ENCODE measurements at places on chromosomes 2 and 18.

DNA sequence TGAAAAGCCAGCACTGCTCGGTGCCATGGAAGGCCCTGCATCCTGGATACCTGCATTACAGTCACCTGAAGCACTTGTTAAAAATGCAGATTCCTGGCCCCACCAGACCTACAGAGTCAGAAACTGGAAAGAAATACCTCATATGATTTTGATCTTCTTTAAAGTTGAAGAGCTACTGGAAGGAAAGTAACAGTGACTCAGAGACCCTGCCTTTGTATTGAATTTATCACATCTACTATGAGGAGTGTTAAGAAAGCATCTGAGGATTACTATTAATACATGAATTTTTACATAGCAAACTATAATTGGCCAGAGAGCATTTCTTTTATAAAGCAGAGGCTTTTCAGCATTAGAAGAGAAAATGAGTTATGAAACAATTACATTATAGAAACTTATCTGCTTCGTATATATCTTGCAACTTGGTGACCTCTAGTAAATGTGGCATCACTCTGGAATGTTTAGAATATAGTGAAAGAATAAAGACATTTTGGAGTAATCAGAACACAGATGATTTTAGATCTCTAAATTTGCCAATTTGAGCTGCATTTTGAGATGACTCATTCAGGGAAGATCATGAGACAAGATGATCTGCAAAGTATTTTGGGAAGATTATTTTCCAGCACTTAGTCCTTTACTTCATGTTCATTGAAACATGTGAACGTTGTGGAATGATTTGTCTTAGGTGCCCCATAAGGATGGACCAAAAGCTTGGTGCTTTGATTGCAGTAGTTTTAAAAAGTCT lies 12.2 kb downstream of the PTPRM start:
- DNase-seq = no peak
- H3K27me3 ChIP-seq = no peaks in the 10 kb centered on the region
- H3K27ac ChIP-seq = no peak overlapping the region
- no peaks in the 10 kb centered on the region for H3K4me1 ChIP-seq
- H3K4me3 ChIP-seq = no peak overlapping the region

DNA sequence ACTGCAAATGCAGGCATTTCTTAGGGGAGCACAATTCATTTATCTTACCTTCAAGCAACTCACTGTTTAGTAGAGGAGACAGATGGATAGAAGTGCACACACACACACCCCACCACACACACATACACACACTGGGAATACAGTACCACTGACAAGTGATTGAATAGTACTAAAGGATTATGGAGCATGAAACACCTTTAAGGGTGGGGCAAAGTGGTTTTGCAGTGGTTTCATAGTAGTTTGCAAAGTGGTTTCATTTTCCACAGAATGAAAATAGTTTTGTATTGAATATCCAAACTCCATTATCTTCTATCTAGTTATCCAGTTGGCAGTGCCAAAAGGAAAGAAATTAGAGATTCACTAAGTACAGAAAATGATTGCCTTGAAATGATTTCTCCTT lies 18.9 kb downstream of the KIF5C start:
- H3K4me1 ChIP-seq = peaks cover 5% of the 10 kb centered on the region
- DNase-seq = no peak
- H3K27me3 ChIP-seq = peaks cover 19% of the 10 kb centered on the region

- peak; percentile 19 for DNase-seq
- no peaks in the 10 kb centered on the region for H3K27me3 ChIP-seq
- peaks cover 57% of the 10 kb centered on the region for H3K4me1 ChIP-seq
- no peak overlapping the region for H3K4me3 ChIP-seq
Observed at GRCh38 chr2:148674063-148675020, 29.8 kb downstream of the EPC2 start.

DNA sequence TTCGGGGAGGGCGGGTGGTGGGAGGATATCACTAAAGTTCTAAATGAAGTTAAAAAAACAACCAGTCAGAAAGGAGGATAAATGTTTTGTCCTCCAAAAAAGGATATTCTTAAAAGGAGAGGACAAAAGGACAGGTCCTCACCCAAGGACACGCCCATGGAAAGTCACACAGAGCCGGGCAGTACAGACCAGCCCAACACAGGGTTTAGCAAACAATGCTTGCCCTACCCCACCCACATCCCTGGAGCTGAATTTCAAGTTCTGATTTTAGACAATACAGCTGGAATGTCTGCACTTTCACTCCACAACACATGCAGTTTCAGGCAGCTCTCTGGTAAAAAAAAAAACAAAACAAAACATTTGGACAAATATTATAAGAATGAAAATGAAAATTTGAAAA lies 67.9 kb downstream of the SLC9A4 start:
- H3K4me1 ChIP-seq = no peaks in the 10 kb centered on the region
- no peaks in the 10 kb centered on the region for H3K36me3 ChIP-seq
- no peak overlapping the region for H3K4me3 ChIP-seq
- H3K27ac ChIP-seq = no peak overlapping the region

- H3K27ac ChIP-seq = no peak overlapping the region
- H3K4me3 ChIP-seq = no peak overlapping the region
- no peak for DNase-seq
- H3K27me3 ChIP-seq = no peaks in the 10 kb centered on the region
- no peaks in the 10 kb centered on the region for H3K36me3 ChIP-seq
Observed at GRCh38 chr2:211437396-211437795, 881.0 kb downstream of the CPS1 start.

- no peak overlapping the region for H3K4me3 ChIP-seq
- H3K4me1 ChIP-seq = no peaks in the 10 kb centered on the region
- no peaks in the 10 kb centered on the region for H3K36me3 ChIP-seq
- DNase-seq = no peak
- H3K27ac ChIP-seq = no peak overlapping the region
Observed at GRCh38 chr2:215712871-215713790, 277.3 kb upstream of the FN1 start.

DNA sequence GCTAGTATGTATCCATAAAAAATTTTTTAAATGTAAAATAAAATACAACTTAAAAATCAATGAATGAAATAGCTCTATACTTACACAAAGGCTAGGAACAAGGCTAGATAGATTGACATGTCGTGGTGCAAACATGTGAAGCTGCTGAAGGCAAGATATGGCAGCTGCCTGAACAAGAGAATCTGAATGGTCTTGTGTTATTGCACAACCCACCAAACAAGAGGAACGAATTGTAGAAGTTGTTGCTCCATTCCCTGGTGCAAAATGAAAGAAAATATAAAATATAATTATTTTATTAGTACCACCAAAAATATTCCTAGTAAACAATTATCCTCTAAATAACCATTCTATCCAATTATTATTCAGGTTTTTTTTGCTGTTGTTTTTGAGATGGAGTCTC lies 46.4 kb downstream of the HEATR5B start:
- no peak overlapping the region for H3K27ac ChIP-seq
- DNase-seq = no peak
- H3K4me3 ChIP-seq = no peak overlapping the region
- H3K27me3 ChIP-seq = no peaks in the 10 kb centered on the region

DNA sequence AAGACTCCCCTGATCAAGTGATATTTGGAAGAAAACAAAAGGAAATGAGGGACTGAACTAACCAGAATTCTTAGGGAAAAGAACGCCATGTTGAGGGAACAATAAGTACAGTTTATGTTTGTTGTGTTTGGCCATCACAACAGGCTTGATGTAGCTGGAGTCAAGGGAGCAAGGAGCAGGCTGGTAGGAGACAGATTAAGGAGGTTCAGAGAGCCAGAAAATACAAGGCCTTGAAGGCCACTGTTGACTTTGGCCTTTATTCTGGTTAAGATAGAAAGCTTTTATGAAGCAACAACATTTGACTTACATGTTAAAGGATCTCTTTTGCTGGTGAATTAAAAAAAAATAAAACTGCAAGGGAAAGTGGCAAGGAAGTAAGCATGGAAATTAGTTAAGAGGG lies 754.1 kb upstream of the SLC8A1 start:
- H3K4me3 ChIP-seq = no peak overlapping the region
- no peak overlapping the region for H3K27ac ChIP-seq
- no peaks in the 10 kb centered on the region for H3K27me3 ChIP-seq
- DNase-seq = no peak

DNA sequence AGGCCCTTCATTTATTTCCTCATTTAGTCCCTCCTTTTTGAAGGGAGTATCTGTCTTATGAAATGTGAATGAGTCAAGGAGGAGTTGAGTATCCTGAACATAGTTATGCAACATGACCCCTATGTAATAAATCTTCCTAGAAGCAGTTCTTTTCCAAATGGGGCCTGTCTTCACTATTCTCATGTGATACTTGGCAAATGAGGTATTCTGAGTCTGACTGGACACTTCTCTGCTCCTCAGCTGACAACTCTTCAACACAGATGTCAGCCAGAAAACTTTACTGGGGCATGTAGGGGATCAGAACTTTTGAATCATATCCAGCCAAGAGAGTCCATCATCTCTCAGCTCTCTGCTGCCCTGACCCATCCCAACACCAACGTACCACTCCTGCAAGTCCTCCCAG lies 291.6 kb downstream of the ZNF385B start:
- H3K36me3 ChIP-seq = no peaks in the 10 kb centered on the region
- no peak overlapping the region for H3K4me3 ChIP-seq
- H3K27me3 ChIP-seq = peaks cover 3% of the 10 kb centered on the region
- no peak for DNase-seq
- no peaks in the 10 kb centered on the region for H3K4me1 ChIP-seq
- H3K27ac ChIP-seq = no peak overlapping the region

DNA sequence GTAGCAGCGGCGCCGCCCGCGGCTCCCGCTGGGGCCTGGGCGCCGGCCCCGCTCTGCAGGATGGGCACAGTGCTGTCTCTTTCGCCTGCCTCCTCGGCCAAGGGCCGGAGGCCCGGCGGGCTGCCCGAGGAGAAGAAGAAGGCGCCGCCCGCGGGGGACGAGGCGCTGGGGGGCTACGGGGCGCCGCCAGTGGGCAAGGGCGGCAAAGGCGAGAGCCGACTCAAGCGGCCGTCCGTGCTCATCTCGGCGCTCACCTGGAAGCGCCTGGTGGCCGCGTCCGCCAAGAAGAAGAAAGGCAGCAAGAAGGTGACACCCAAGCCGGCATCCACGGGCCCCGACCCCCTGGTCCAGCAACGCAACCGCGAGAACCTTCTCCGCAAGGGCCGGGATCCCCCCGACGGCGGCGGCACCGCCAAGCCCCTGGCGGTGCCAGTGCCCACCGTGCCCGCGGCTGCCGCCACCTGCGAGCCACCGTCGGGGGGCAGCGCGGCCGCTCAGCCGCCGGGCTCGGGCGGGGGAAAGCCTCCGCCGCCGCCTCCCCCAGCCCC lies 369 bp downstream of the CDK5R2 start:
- DNase-seq = no peak
- H3K4me1 ChIP-seq = peaks cover 11% of the 10 kb centered on the region
- peaks cover 74% of the 10 kb centered on the region for H3K27me3 ChIP-seq
- H3K27ac ChIP-seq = no peak overlapping the region

DNA sequence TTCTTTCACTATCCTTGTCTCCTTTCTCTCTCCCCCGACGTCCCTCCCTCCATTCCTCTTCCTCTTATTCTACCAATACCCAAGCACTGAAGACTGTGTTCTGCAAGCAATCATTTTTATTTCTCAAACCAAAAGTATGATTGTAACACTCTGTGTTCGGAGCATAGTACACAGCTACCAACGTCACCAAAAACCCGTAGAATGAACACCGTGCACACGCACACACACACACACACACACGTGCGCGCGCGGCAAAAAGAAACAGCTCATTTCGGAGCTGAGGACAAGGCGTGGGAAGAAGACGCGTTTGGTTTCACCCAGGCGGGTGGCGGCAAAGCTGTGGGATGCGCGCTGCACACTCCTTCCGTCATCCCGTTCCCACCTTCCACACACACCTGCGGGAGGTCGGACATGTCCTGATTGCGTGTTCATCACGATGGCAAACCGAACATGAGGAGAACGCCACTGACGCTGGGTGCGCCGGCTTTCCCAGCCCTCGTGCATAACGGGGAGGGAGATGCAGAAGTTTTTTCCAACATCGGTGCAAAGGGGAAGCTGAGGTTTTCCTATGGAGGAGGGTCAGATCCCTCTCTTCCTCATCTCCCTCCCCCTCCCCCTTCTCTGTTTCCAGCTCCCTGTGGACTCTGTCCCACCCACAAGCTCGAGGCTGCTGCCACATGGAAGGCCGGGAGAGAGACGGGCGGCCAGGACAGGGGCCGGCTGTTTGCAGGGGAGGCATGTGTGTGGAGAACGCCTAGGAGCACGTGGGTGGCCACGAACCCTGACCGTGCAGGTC lies 20.4 kb downstream of the MBP start:
- H3K36me3 ChIP-seq = peaks cover 38% of the 10 kb centered on the region
- no peak for DNase-seq
- H3K4me1 ChIP-seq = peaks cover 86% of the 10 kb centered on the region

DNA sequence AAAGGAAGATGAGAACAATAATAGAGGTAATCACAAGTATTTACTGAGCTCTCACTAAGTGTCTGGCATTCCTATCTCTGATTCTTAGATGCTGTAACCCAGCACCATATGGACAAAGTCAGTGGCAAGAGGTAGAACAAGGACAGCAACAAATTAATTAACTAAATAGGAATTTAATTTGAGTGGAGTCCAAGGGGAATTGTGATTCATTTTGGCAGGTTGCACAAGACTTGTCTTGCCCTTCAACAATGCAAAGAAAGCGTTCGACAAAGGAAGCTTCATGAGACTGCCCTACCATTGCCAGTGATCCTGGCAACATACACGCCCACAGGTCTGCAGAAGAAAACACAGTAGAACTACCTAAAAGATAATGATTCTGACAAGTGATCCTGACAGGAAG lies 221.6 kb downstream of the RBM43 start:
- H3K36me3 ChIP-seq = no peaks in the 10 kb centered on the region
- no peak overlapping the region for H3K4me3 ChIP-seq
- peaks cover 4% of the 10 kb centered on the region for H3K27me3 ChIP-seq
- no peak for DNase-seq
- no peaks in the 10 kb centered on the region for H3K4me1 ChIP-seq
- no peak overlapping the region for H3K27ac ChIP-seq

- no peak overlapping the region for H3K4me3 ChIP-seq
- no peaks in the 10 kb centered on the region for H3K4me1 ChIP-seq
- H3K27me3 ChIP-seq = no peaks in the 10 kb centered on the region
Observed at GRCh38 chr2:164504253-164504652, 117.0 kb downstream of the GRB14 start.

- H3K27me3 ChIP-seq = no peaks in the 10 kb centered on the region
- no peak for DNase-seq
- no peaks in the 10 kb centered on the region for H3K4me1 ChIP-seq
- no peaks in the 10 kb centered on the region for H3K36me3 ChIP-seq
Observed at GRCh38 chr2:150174971-150175421, 312.5 kb downstream of the RND3 start.

- no peak for DNase-seq
- H3K4me1 ChIP-seq = no peaks in the 10 kb centered on the region
- no peak overlapping the region for H3K27ac ChIP-seq
- peaks cover 4% of the 10 kb centered on the region for H3K27me3 ChIP-seq
- H3K36me3 ChIP-seq = no peaks in the 10 kb centered on the region
Observed at GRCh38 chr18:25287106-25287505, 64.9 kb downstream of the ZNF521 start.

DNA sequence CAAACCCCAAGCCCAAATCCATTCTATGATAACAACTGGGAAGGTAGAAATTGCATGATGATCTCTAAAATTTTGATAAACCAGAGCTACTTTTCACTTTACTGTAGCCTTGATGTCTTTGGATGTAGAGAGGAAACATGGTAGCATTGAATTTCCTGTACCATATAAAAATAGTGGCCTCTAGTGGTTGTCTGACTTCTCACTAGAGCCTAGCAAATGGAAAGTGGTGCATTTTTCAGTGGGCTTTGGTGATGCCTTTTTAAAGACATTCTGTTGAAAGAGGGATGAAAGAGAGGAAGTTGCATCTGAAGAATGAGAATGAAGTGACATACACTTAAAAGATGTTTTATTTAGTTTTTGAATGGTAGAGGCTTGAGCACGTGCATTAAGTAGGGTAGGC lies 662.2 kb downstream of the XIRP2 start:
- no peaks in the 10 kb centered on the region for H3K36me3 ChIP-seq
- H3K27ac ChIP-seq = no peak overlapping the region
- peaks cover 3% of the 10 kb centered on the region for H3K27me3 ChIP-seq
- DNase-seq = no peak
- no peaks in the 10 kb centered on the region for H3K4me1 ChIP-seq
